ENCODE measurements at places on chromosomes 12 and 14. TPM values are rescaled to one million over a fixed set of nuclear protein-coding genes. Genes with fewer than 3 reads are reported as not detected.

DNA sequence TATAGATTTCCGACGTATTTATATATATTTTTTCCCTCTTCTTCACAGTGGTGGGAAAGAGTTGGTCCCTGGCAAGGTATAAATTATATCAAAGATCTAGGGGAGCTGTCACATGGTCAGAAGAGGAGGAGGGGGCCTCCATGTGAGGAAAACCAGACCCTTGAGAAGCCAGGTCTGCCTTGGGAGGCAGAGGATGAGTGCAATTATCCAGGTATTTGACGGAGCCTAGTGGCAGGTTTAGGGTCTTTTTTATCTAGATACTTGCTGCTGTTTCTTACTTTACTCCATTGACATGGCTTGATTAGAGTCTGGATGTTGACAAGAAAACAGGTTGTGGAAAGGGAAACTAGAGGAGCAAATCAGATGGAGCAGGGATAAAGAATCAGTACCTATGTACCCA, 5.5 kb downstream of the COPZ1 start:
- H3K27me3 ChIP-seq = no peaks in the 10 kb centered on the region
- no peaks in the 10 kb centered on the region for H3K36me3 ChIP-seq
- peak overlapping the region; percentile 63 for H3K4me3 ChIP-seq
- no peak for DNase-seq
- H3K27ac ChIP-seq = no peak overlapping the region
- peaks cover 54% of the 10 kb centered on the region for H3K4me1 ChIP-seq

- peaks cover 23% of the 10 kb centered on the region for H3K4me1 ChIP-seq
- H3K27me3 ChIP-seq = no peaks in the 10 kb centered on the region
- peak overlapping the region; percentile 35 for H3K4me3 ChIP-seq
- DNase-seq = no peak
- H3K27ac ChIP-seq = no peak overlapping the region
Observed at GRCh38 chr12:10362828-10363657, 26.8 kb downstream of the KLRK1 start.

- no peak overlapping the region for H3K27ac ChIP-seq
- no peak for DNase-seq
- no peaks in the 10 kb centered on the region for H3K36me3 ChIP-seq
- peaks cover 6% of the 10 kb centered on the region for H3K4me1 ChIP-seq
- no peak overlapping the region for H3K4me3 ChIP-seq
- H3K27me3 ChIP-seq = no peaks in the 10 kb centered on the region
Observed at GRCh38 chr12:85006206-85006605, 29.9 kb downstream of the TSPAN19 start.

- H3K4me1 ChIP-seq = peaks cover 5% of the 10 kb centered on the region
- peaks cover 2% of the 10 kb centered on the region for H3K36me3 ChIP-seq
- no peak overlapping the region for H3K27ac ChIP-seq
- H3K27me3 ChIP-seq = no peaks in the 10 kb centered on the region
Observed at GRCh38 chr14:96408608-96409007, 16.7 kb downstream of the AK7 start.

GRCh38 chr12:77682488-77682887, 148.2 kb upstream of the NAV3 start:
- no peak overlapping the region for H3K27ac ChIP-seq
- no peaks in the 10 kb centered on the region for H3K36me3 ChIP-seq
- H3K4me1 ChIP-seq = peaks cover 5% of the 10 kb centered on the region
- DNase-seq = no peak

GRCh38 chr12:77392467-77393088, 327.2 kb upstream of the E2F7 start:
- peak overlapping the region; percentile 6 for H3K27ac ChIP-seq
- H3K4me3 ChIP-seq = no peak overlapping the region
- H3K27me3 ChIP-seq = no peaks in the 10 kb centered on the region
- no peak for DNase-seq
- H3K4me1 ChIP-seq = peaks cover 3% of the 10 kb centered on the region

OTX2 gene
- 0.84 TPM for total RNA-seq
